IMR-90 (cell line): ENCODE measurements at places on chromosomes 2 and 18.

DNA sequence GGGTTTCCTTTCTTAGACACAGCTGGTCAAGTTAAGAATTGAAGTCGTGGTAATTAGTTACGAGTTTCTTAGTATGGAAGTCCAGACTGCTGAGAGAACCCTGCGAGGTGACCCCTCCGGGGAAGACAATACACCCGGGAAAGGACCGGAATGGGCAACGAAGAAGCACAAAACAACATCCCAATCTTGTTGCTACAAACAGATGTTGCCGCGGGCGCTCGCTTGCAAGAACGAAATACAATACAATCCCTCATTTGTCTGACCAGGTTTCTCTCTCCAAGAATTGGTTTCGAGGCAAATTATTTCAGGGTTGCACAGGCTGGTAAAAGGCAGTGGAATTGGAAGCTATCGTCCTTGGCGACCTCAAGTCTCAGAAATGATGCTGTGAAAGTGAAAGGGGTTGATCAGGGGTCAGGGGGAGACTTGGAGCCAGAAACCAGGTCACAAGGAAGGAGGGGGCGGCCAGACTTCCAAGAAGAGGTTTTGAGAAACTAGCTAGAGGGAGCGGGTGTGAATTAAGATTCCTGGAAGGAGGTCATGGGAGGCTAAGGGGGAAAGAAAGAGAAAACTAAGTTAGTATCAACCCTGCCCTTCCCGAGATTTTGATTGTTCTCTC, 401.9 kb downstream of the HRH4 start:
- no peak overlapping the region for H3K4me3 ChIP-seq
- DNase-seq = no peak
- peaks cover 5% of the 10 kb centered on the region; the same call in 1 of the 2 replicates for H3K4me1 ChIP-seq
- H3K27me3 ChIP-seq = no peaks in the 10 kb centered on the region

DNA sequence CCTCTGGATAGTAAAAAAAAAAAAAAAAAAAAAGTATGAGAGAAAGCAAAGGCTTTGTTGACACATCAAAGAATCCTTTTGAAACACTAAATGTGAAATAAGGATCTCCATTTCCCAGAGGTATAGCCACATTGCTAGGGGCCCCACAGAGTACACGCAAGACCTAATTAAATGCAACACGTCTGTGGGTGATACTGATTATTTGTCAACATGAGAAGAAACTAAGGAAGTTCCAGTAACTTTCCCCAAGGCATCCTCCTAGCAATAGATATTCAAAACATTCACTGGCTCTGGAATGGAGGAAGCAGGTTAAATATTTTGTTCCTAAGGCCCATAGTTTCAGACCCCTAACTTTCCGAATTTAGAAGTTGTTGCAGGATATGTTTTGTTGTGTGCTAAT, 24.6 kb upstream of the EPB41L3 start:
- H3K36me3 ChIP-seq = no peaks in the 10 kb centered on the region
- H3K27ac ChIP-seq = no peak overlapping the region
- H3K4me3 ChIP-seq = no peak overlapping the region
- no peaks in the 10 kb centered on the region for H3K4me1 ChIP-seq
- no peaks in the 10 kb centered on the region for H3K27me3 ChIP-seq

DNA sequence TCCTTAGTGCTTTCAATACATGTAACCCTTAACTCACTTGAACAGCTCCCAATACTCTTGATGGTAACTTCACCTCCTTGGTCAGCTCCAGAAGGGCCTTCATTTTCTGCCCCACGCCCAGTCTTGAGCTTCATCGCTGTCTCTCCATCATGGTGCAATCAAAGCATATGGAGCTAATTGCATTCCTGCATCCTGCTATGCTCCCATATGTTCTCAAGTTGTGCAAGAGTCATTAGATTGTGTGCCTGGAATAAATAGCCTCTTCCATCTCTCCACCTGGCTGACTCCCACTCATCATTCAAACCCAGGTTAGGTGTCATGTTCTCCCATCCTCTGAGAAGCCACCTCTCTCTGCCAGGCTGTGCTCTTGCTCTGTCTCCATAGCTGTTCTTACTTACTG, 364.5 kb upstream of the RGPD4 start:
- no peaks in the 10 kb centered on the region for H3K27me3 ChIP-seq
- DNase-seq = no peak
- no peaks in the 10 kb centered on the region for H3K4me1 ChIP-seq
- no peaks in the 10 kb centered on the region for H3K36me3 ChIP-seq
- no peak overlapping the region for H3K4me3 ChIP-seq

DNA sequence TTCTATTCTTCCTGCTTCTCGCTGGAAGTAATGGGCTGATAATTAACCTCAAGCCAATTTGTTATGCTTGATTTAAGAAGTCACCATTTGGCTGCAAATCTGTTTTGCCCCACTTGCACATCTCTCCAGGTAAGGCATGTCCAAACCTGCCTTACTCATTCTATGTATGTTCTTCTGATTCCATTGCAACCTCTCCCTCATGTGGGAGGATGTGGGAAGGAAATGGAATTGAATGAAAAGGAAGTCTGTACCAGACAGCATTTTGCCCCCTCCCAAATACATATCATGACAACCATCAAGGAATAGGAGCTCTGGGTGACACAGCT, 131.7 kb downstream of the NRP2 start:
- no peaks in the 10 kb centered on the region for H3K36me3 ChIP-seq
- no peak for DNase-seq
- peaks cover 23% of the 10 kb centered on the region for H3K27me3 ChIP-seq
- no peak overlapping the region for H3K27ac ChIP-seq
- H3K4me1 ChIP-seq = no peaks in the 10 kb centered on the region

DNA sequence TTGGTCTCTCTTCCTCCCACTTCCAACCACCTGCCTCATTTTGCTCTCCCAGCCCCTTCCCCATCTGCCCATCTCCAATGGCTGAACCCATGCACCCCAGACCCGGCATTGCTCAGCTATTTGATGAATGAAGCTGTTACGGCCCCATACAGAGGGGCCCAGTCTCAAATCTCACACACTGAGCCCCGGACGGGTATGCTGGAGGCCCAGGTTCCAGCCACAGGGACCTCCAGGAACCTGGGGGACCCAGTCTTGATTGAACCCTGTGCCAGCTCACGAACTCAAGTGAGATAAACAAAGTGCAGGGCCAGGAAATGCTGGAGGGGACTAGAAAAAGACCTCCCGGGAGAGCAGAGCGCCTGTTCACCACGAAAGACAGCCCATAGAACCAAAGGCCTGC, 63.4 kb upstream of the TEX51 start:
- no peak overlapping the region for H3K4me3 ChIP-seq
- H3K4me1 ChIP-seq = no peaks in the 10 kb centered on the region
- no peaks in the 10 kb centered on the region for H3K36me3 ChIP-seq
